ENCODE measurements at places on chromosomes 13 and 19. TPM values are rescaled to one million over a fixed set of nuclear protein-coding genes. Genes with fewer than 3 reads are reported as not detected.

DNA sequence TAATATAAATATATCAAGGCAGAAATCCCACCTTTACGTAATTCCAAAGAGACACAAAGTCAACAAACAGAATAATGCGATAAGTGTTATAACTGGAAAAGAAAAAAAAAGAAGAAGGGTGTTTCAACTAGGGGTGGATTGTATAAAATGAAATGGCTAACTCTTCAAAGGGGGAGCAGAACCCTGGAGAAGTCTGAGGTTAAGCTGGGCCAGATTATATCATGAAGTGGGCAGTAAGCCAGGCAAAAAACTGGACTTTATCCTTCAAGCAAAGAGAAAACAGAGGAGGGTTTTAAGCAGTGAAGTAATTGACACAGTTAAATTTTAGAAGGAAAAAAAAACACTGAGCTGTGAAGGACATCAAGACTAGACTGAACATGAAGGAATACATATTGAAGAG lies 41.9 kb downstream of the TBC1D4 start:
- no peak overlapping the region for H3K4me3 ChIP-seq
- H3K27ac ChIP-seq = no peak overlapping the region
- peaks cover 11% of the 10 kb centered on the region for H3K4me1 ChIP-seq
- no peaks in the 10 kb centered on the region for H3K27me3 ChIP-seq
- DNase-seq = no peak

DNA sequence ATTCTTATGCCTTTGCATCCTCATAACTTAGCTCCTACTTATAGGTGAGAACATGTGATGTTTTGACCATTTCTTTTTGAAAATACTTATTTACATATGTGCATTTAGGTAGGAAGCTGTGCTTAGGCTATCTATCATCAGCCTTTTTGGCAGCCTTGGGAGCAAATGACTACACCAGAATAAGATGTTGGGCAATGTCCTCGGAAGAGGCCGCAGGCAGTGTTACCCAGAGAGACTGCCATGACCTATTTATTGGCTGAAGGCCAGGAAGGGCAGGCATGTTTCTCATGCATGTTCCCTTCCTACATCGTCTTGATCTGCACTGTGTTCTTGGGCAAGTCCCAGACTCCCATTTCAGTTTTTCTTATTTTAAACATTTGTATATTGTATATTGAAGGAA lies 122.3 kb downstream of the B3GLCT start:
- no peaks in the 10 kb centered on the region for H3K27me3 ChIP-seq
- H3K36me3 ChIP-seq = peaks cover 19% of the 10 kb centered on the region
- H3K27ac ChIP-seq = no peak overlapping the region
- H3K4me1 ChIP-seq = peaks cover 51% of the 10 kb centered on the region

GRCh38 chr13:40329781-40330485 lies 336.5 kb downstream of the FOXO1 start:
- peaks cover 6% of the 10 kb centered on the region for H3K36me3 ChIP-seq
- no peak overlapping the region for H3K27ac ChIP-seq
- H3K4me3 ChIP-seq = no peak overlapping the region
- H3K27me3 ChIP-seq = no peaks in the 10 kb centered on the region

DNA sequence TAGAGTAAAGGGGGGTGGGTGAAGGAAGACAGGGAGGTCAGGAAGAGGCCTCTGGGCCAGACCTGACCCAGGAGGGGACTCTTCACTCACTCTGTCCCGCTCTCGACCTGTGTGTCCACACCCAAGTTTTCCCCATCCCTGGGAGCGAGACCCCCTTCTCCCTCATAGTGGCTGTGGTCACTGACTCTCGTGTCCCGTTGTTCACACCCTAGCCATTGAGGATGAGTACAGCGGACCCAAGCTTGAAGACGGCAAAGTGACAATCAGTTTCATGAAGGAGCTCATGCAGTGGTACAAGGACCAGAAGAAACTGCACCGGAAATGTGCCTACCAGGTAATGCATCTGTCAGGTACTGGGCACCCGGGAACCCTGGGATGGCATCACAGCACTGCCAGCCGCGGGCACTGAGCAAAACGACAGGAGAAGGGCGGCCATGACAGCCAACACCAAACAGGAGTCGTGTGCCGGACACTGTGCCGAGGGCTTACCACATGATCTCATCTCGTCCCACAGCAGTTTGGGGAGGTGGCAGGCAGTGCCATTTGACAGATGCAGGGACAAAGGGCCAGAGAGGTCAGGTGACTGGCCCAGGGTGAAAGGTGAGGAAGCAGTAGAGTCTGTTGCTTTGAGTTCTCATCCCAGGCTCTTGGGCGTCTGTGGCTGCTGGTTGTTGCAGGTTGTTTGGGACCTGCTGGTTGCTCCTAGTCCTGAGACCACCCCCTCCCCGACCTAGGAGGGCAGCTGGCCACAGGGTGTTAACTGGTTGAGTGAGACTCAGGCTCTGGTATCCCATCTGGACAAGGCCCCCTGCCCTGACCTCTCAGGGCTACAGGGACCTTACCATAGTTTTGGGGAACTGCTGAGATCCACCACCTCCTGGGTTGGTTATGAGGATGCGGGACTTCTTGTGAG lies 29.6 kb downstream of the PPP5C start:
- no peak overlapping the region for H3K27ac ChIP-seq
- no peak overlapping the region for H3K4me3 ChIP-seq
- no peaks in the 10 kb centered on the region for H3K27me3 ChIP-seq
- peaks cover 28% of the 10 kb centered on the region for H3K4me1 ChIP-seq
- H3K36me3 ChIP-seq = peaks cover 20% of the 10 kb centered on the region
- DNase-seq = no peak

DNA sequence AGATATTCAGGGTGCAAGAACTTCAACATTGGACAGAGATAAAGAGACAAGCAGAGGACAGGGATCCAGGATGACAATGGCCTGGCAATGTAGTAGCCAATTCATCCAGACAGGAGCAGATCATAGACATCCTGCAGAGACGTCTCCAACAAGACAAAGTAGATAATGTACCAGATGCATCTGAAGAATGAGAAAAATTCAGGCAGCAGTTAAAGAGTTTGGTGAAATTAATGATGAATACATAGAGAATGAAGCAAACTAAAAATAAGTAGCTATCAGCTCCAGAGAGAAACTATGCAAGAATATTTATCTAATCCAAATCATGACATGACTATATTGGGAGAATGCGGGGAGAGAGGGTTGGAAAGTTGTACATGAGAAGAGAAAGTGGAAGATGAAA lies 278.4 kb upstream of the DACH1 start:
- no peaks in the 10 kb centered on the region for H3K4me1 ChIP-seq
- no peak overlapping the region for H3K27ac ChIP-seq
- H3K4me3 ChIP-seq = no peak overlapping the region
- no peaks in the 10 kb centered on the region for H3K27me3 ChIP-seq

- H3K36me3 ChIP-seq = no peaks in the 10 kb centered on the region
- peaks cover 10% of the 10 kb centered on the region for H3K4me1 ChIP-seq
- H3K4me3 ChIP-seq = no peak overlapping the region
- DNase-seq = no peak
These were observed 20.5 kb upstream of the LATS2 start for GRCh38 chr13:21081926-21082325.

GRCh38 chr19:3178377-3178972 lies at the start of gene S1PR4:
S1PR4 (plus strand) TSS chr19:3178769; CDS start chr19:3178793, 24 bp downstream.
- H3K27ac ChIP-seq = no peak within 1 kb of the TSS
- DNase-seq = no peak
- H3K36me3 ChIP-seq = no peaks in the 10 kb centered on the region

PSG1 gene
- not detected for total RNA-seq

ARHGAP33 gene
- 109 TPM for total RNA-seq

WDR88 gene
- total RNA-seq = not detected

- no peak overlapping the region for H3K4me3 ChIP-seq
- H3K4me1 ChIP-seq = no peaks in the 10 kb centered on the region
- DNase-seq = no peak
- H3K36me3 ChIP-seq = peaks cover 26% of the 10 kb centered on the region
- no peak overlapping the region for H3K27ac ChIP-seq
These were observed 13.0 kb downstream of the PROZ start for GRCh38 chr13:113171250-113172125.

DNA sequence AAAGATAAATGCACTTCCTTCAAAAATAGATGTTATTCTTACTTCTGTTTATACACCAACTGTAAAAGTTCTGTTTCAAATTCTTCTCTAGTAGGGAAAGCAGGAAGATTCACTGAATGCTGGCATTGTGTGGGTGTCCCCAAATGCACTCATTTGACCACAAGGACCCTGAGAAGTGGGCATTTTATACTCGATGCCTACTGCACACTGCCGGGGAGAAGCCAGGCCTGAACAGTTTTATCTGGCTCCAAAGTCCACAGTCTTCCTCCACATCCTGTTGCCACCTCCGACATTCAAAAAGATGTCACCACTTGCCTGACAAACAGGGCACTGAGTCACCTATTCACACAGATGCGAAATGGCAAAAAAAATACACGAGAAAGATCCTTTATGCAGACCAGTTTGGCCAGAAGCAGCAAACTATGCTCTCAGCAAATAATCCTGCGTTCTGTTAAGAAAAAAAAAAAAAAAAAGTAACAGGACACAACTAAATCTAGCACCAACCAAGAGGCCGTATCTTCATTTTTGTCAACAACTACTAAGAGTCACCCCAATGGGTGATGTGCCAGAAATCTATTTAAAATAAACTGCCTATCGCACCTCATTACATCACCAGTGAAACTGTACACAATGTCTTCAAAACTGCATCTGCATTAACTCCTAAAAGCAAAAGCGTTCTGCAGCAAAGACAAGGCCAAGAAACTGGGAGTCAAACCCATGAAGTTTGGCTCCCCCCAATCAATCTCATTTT lies 6.2 kb downstream of the ZC3H4 start:
- peak overlapping the region; percentile 93 for H3K4me3 ChIP-seq
- H3K27ac ChIP-seq = peak overlapping the region; percentile 53
- peaks cover 60% of the 10 kb centered on the region for H3K4me1 ChIP-seq
- peaks cover 5% of the 10 kb centered on the region for H3K27me3 ChIP-seq

SERPINE3 gene
- total RNA-seq = not detected

ZNF154 gene
- total RNA-seq = 26.2 TPM
